ENCODE measurements at places on chromosomes 12 and 14.

DNA sequence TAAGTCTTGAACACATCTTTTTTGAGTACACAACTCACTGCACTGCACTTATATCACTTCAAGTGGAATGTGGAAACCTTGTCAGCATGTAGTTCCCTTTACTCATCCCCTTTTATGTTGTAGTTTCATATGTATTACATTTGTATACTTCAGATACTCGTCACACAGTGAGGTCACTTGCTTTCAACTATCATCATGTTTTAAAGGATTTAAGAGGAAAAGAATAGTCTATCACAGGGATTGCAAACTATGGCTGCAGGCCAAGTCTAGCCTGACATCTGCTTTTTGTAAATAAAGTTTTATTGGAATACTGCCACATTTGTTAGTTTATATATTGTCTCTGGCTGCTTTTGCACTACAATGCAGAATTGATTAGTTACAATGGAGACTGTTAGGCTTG lies 24.3 kb downstream of the CNOT2 start:
- DNase-seq, result no peak

- DNase-seq, result no peak
Measured at GRCh38 chr12:13981990-13982389, 588 bp upstream of the GRIN2B start.

DNA sequence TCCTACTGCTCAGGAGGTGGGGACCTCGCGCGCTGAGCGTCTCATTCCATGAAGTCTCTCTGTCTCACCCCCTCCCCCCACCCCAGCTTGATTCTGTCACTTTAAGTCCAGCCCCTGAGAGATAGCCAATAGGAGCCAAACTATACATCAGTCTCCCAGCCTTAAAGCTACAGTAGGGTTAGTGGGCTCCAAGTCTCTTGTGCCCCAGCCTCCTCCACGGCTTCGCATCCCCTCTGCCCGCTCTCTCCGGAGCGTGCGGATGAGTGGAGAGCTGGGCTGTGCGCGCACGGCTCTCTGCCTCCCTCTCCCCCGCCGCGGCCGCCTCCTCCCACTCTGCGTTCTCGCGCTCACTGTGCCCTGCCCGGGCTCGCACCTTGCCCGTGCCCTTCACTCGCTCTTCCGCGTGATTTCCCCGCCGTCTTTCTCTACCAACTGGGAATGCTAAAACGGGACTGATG lies at the start of gene ESRRB:
Gene ESRRB, plus strand, starts transcription at position 191 of the 458 bp plus-strand sequence. Its CDS starts 265 bp downstream, at position 456.
- DNase-seq, result no peak

DNA sequence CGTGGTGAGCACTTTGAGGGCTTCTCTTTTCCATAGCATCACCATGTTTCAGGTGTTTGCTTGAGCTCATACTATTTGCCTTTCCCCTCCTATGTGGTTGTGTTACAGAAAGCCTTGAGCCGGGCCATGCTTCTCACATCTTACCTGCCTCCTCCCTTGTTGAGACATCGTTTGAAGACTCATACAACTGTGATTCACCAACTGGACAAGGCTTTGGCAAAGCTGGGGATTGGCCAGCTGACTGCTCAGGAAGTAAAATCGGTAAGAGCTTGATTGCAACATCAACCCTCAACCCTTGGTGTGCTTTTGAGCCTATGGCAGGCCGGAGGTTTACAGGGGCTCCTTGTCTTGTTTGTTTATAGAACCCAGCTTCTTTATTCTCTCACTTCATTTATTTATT lies 8.1 kb downstream of the LETMD1 start:
- DNase-seq, result no peak

GRCh38 chr12:52659951-52660350 lies 7.9 kb upstream of the KRT2 start:
- no peak for DNase-seq
